ENCODE measurements at places on chromosomes 4 and X. TPM values are rescaled to one million over a fixed set of nuclear protein-coding genes. Genes with fewer than 3 reads are reported as not detected.

DNA sequence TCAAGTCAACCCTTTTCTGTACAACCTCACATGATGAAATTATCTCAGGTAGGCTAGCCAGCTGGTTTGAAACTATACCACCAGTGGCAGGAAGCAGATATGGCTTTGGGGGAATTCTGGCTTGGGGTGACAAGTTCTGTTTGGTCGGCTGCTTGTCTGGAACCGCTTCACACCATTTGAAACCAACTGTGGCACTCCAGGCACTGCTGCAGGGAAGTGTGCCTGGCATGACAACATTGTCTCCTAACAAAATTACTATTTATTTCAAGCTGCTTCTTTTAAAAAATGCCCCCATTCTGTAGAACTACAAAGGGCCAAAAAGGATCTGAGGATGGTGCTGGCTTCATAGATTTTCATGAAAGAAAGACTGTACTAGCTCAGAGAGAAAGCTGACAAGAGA, 37.1 kb upstream of the GPM6B start:
- H3K27ac ChIP-seq = no peak overlapping the region
- H3K36me3 ChIP-seq = no peaks in the 10 kb centered on the region

Gene HSFX3
- total RNA-seq = not detected

Gene RPS6KA6
- total RNA-seq = 0.88 TPM

Gene APOO
- total RNA-seq = 12.9 TPM

GRCh38 chr4:182582245-182582644, 334.9 kb downstream of the DCTD start:
- H3K4me3 ChIP-seq = no peak overlapping the region
- no peak overlapping the region for H3K27ac ChIP-seq
- no peak for DNase-seq
- no peaks in the 10 kb centered on the region for H3K27me3 ChIP-seq
- H3K36me3 ChIP-seq = no peaks in the 10 kb centered on the region
- H3K4me1 ChIP-seq = no peaks in the 10 kb centered on the region

Gene ITIH6
- total RNA-seq = not detected

DNA sequence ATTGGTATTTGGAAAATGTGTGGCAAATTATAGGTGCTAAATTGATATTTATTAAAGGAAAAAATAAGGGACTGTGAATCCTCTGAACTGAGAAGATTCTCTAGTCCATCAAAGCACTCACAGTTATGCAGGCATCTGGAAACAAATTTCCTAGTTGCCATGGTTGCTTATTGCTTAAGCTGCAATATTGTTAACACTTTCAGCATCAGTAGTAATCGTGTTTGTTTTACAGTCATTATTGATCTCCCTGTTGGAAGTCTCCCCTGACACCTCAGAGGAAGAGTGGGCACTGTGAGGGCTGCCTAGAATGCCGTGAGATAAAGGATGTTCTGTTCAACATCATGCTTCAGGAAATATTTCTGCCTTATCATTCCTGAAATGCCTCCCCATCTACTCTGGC, 2004.3 kb upstream of the ADGRL3 start:
- no peak for DNase-seq
- no peaks in the 10 kb centered on the region for H3K36me3 ChIP-seq
- no peaks in the 10 kb centered on the region for H3K27me3 ChIP-seq
- no peaks in the 10 kb centered on the region for H3K4me1 ChIP-seq

Gene STAP1
- not detected for total RNA-seq

Measured in right lobe of liver (tissue), 6 donors.